CD4-positive, alpha-beta T cell treated with Interleukin-10 for 1 hour (primary cell): ENCODE measurements at places on chromosomes 12 and 14.

DNA sequence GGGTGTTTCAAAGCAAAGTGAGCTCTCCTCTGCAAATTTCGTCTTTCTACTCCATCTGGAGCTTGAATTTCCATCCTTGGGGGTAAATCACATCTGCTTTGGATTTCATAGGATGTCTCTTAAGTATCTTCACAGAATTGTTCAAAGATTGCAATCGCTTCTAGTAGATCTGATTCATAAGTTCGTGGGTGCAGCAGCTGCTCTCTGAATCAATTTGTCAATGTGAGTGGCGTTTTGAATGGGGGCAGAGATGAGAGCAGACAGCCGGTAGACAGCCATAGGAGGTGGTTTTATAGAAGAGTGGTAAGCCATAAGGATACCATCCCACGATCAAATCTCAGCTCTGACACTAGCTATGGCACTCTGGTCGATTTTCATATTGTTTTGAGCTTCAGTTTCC is 146.0 kb upstream of the RPH3A start:
- DNase-seq, result no peak

- peak; percentile 47 for DNase-seq
These were observed 216.7 kb downstream of the MED13L start for GRCh38 chr12:116060764-116061163.

DNA sequence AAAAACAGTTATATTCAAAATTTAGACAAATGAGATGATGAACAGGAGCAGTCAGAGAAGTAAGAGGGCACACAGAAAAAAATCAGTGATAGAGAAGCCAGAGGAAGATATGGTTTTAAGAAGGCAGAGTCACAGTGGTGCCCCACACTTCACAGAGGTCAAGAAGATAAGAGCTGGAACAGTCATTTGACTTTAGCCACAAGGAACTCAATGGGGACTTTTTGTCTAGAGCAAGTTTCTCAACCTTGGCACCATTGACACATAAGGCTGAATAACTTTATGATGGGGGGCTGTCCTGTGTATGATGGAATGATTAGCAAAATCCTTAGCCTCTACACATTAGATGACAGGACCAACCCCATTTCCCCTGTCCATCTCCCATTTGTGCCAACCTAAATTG is 172.8 kb upstream of the PLEKHG7 start:
- DNase-seq, result no peak

GRCh38 chr12:112905451-112906089 is 1.2 kb upstream of the OAS1 start:
- DNase-seq, result no peak

GRCh38 chr12:29110506-29111442 is 38.3 kb upstream of the FAR2 start:
- DNase-seq, result no peak

DNA sequence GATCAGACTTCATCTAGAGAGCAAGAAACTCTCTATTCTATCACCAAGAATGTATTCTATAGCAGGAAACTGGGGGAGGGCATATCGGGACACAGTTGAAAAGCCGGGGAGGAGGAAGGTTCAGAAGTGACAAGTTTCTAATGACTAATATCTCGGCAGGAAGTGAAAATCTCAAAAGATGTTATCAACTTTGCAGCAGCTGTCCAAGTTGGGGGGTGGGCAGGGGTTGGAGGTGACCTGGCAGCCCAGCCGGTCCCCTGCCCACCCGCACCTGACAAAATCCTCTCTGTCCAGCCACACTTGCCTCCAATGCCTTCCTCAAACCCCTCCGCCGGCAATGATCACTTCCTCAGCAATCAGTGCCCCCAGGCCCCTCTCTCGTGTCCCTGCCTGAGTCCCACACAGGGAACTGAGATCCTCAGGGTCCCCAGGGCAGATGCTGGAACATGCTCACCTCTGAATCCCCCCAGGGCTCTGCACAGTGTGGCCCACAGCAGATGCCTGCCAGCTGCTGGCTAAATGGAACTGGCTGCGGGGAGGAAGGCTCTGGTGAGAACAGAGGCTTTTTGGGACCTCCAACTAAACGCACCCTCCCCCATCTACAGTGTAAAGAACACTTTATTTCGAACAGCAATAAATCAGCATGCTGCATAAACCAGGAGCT is 43.9 kb downstream of the CCDC88C start:
- peak; percentile 65 for DNase-seq

DNA sequence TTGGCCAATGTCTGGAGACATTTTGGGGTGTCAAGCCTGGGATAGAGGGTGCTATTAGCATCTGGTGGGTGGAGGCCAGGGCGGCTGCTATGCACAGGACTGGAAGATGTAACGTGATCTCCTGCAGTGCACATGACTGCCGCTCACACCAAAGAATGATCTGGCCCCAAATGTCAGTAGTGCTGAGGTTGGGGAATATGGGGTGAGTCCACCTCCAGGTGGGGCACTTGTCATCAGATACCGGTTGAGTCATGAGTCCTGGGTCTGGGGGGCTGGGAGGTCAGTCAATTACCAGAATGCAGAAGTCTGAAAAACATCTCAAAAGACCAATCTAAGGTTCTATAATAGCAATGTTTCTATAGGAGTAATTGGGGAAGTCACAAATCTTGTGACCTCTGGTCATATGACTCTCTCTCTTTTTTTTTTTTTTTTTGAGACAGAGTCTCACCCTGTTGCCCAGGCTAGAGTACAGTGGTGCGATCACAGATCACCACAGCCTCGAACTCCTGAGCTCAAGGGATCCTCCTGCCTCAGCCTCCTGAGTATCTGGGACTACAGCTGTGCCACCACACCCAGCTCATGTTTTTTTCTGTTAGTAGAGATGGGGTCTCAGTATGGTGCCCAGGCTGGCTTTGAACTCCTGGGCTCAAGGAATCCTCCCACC is 6.0 kb upstream of the SDSL start:
- DNase-seq, result peak; percentile 7
